ENCODE measurements at places on chromosomes 6 and 20.

GRCh38 chr6:166106076-166106686 lies 61.5 kb downstream of the TBXT start:
- DNase-seq = peak; percentile 49

- no peak for DNase-seq
Observed at GRCh38 chr20:513429-513828, 30.2 kb downstream of the CSNK2A1 start.

GRCh38 chr6:31055441-31055840 lies 45.2 kb downstream of the MUC22 start:
- no peak for DNase-seq

DNA sequence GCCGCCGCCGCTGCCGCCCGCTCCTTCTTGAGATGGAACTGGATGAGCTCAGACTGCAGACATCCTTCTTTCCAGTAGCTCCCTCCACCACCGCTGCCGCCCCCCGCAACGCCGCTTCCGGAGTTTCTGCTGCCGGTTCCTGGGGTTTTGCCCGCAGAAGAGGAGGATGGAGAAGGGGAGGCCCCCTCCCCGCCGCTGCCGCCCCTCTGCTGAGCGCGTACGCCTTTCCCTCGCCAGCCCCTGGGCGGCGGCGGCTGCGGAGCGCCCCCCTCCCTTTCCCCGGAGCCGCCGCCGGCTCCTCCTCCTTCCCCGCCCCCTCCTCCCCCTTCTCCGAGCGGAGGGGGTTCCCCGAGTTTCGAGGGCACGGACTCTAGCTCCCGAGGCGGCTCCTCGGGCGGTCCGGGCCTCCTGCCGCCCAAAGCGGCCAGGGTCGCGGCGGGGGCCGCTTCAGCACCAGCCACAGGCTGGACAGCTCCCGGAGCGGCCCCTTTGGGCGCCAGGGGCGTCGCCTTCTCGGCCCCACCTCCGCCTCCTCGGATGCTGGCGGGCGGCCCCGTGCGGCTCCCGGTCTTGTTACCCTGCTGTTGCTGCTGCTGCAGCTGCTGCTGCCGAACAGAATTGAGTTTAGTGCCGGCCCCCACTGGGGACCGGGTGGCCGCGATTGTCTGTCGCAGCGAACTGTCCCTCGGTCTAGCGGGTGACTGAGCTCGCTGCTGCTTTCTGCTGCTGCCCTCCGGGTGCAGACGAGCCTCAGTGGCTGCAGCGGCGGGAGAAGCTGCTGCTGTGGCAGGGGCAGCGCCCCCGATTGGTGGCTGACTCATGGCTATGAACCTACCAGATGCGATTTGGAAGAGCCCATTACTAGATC lies 3.1 kb downstream of the MTCL3 start:
- DNase-seq = peak; percentile 55

- no peak for DNase-seq
Observed at GRCh38 chr6:144310765-144311164, 25.6 kb downstream of the UTRN start.

- DNase-seq = no peak
Observed at GRCh38 chr20:3046677-3047462, 1.0 kb downstream of the MRPS26 start.

- DNase-seq = no peak
Observed at GRCh38 chr6:82083646-82084045, 163.9 kb downstream of the IBTK start.

- no peak for DNase-seq
Observed at GRCh38 chr20:62370807-62371587, 3.9 kb upstream of the LAMA5 start.

GRCh38 chr20:50498071-50498776 lies 12.0 kb upstream of the PTPN1 start:
- no peak for DNase-seq

DNA sequence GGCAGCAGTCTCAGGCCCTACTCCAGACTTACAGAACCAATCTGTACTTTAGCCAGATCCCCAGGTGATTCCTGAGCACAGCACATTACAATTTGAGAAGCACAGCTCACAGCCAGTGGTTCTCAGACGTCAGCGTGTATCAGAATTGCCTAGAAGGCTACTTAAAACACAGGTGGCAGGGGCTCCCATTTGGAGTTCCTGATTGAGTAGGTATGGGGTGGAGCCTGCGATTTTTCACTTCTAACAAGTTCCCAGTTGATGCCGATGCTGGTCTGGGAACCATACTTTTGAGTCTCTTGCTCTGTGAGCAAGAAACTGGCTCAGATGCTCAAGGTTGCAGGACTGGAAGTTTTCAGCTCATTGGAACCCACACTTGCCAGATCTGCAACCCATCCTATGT lies 89.5 kb downstream of the ZFP64 start:
- no peak for DNase-seq

GRCh38 chr6:37048851-37049757 lies 43.6 kb downstream of the FGD2 start:
- DNase-seq = peak; percentile 62

GRCh38 chr20:884983-885952 lies 30.9 kb downstream of the ANGPT4 start:
- DNase-seq = no peak

GRCh38 chr6:39678914-39679313 lies 46.3 kb downstream of the KIF6 start:
- DNase-seq = no peak

GRCh38 chr6:4010689-4011090 lies 68.2 kb downstream of the FAM217A start:
- DNase-seq = no peak

- no peak for DNase-seq
Observed at GRCh38 chr6:120899932-120900331, 434.3 kb downstream of the TBC1D32 start.

DNA sequence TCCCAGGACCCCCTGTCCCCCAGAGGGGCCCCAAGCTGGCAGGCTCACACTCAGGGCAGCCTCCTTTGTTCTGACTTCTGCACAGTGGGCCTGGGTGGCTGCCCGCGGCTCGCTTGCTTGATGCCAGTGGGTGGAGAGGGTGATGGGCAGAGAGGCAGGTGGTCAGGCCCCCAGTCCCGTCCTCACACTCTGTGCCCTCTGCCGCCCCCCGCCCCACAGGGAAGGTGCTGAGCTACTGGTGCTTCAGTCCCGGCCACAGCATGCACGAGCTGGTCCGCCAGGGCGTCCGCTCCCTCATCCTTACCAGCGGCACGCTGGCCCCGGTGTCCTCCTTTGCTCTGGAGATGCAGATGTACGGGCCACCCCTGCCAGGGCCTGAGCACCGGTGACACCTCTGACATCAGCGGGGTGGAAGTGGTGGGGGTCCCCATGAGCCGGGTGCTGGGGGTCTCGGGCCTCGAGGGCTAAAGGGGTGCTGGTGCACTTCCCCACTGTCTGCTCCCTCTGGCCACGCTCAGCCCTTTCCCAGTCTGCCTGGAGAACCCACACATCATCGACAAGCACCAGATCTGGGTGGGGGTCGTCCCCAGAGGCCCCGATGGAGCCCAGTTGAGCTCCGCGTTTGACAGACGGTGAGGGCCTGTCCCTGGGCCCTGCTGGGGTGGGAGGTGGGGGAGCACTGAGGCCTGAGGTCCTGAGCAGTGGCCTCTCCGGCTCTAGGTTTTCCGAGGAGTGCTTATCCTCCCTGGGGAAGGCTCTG lies 8.9 kb upstream of the TNFRSF6B start:
- DNase-seq = no peak

DNA sequence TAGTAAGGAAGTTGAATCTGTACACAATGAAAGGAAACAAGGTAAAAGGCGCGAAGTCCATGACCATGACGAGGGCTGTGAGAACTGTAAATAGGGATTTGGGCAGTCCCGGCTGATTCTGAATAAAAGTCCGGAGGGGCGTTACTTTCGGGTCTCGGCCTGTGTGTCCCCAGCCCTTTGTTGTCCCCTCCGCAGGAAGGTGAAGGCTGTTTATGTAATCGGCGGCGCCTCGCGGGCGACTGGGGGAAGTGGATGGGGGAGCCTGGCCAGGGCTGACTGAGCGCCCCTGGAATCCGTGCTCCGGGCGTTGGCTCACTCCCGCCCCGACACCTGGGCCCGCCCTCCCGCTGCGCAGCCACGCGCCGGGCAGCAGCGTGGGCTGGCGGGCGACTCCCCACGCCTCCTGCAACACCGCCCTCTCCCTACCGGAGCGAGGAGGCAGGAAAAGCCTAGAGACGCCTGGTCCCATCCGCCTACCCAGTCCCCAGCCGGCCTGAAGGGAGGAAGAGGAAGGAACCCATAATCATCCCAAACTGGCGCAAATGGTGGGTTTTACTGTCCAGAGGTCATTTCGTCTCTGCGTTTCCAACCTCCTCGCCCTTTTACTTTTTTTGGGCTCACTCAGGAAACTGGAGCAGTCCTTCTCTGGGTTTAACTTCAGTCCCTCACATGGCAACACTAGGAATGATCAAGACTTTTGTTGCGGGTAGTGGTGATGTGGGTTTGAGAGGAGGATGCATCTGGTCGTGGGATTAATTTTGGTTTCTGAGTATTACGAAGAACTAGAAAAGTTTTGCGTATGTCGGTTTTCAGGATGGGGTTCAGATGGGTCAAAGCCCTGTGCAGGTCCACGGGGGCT lies 12.1 kb downstream of the TRIM31 start:
- peak; percentile 4 for DNase-seq

DNA sequence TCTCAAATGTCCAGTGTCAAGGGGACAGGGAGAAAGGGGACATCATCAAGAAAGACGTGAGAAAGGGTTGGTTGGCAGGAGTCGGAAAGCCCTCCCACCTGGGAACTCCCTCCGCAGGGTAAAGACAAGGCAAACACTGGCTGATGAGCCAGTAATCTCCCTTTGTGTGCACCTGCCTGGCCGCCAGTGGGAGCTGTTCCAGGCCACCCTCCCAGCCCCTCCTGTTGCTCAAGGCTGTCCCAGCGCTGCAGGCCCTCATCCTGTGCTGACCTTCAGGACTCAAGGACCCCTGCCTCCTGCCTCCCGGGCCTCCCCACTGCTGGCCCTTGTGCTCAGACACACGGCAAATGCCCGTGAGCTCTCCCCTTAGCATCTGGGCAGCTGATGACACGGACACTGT lies 7.4 kb downstream of the FRMD1 start:
- DNase-seq = no peak

GRCh38 chr6:35664945-35665344 lies 23.8 kb downstream of the FKBP5 start:
- DNase-seq = no peak

DNA sequence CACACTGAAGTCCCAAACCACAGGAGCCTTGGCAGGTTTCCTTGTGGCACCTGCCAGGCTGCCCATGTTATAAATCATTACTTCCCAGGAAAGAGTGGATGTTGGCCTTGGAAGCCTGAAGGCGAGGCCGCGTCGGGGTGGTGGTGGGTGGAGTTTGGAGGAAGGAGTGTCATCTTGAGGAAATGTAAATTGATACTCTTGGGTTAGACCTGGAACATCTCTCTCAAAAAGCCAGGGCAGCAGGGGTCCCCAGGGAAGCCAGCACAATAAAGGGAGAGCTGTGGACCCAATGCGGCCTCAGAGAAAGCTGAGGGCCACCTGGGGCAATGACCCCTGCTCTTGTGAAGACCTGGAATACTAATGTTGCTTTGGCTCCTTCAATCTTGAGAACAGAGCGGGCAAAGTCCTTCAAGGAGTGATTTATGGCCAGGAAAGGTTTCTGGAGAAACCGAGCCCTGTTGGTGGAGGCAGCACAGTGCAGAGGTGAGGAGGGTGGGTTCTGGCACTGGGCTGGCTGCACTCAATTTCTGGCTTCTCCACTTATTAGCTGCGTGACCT lies 26.3 kb upstream of the TRAF3IP2 start:
- DNase-seq = no peak

- DNase-seq = no peak
Observed at GRCh38 chr6:125802383-125802782, 11.6 kb downstream of the NCOA7 start.

DNA sequence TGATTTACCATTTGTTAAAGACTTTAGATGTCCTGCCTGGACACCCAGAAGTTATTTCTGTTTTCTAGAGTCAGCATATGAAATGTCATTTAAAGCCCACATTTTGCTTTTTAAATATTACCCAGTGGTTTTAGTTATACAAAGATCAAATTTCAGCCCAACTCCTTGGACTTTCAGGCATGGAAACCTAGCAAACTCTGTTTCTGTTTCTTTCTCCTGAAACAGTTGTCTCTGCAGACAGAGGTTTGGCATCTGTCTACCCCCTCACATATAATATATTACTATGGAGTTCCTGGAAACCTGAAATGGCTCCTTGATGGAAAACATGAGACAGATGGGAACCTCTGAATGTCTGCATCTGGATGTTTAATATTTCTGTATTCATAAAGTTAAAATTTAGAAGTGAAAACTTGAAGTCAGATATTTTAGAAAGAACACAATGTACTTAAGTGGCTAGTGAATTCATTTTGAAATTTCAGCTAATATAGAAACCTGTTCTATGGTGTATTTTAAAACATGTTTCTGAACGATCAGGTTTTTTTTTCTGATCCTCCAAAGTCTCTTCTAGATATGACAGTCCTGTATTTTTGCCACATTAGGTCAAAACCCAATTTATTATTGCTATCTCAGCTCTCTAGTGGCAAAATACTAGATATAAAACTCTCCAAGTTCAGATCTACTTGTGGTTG lies 743.3 kb downstream of the CD109 start:
- DNase-seq = no peak

- no peak for DNase-seq
Observed at GRCh38 chr6:111628142-111628850, 22.6 kb upstream of the TRAF3IP2 start.

DNA sequence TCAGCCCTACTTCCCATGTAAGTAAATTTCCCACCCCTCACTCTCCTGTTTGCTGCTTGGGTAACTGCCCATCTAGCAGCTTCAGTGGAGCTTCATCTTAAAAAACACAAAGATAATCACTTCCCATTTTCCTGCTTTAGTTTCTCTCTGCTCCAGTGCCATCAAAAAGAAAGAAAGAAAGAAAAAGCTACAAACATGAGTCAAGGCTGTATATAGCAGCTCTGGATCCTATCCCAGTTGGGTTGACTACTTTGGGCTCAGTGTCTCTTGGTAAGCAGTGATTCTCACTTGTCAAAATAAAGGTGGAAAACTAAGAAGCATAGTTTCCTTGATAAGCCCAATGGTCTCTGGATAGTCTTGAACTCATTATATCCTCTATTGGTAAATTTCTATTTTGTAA lies 48.7 kb upstream of the SRPK1 start:
- DNase-seq = no peak

DNA sequence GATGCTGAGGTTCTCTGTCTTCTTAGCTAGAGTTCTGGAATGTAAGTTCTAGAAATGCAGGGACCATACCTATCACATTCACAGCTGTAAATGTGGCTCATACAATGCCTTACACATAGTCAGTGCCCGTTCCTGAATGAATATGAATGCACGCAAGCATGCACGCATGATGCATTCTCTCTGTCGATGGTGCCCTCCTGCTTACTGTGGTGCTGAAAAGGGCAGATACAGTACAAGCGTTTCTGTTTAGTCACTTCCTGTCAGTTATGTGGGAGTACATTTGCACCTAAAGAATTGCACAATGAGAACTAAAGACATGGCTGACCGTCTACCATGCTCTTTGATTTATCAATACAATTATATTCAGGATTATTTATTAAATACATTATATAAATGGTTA lies 152.2 kb upstream of the SOX4 start:
- DNase-seq = no peak
